ENCODE measurements at places on chromosomes 2 and 18.

GRCh38 chr2:101478181-101479001 lies 3.5 kb upstream of the RFX8 start:
- no peak for DNase-seq

DNA sequence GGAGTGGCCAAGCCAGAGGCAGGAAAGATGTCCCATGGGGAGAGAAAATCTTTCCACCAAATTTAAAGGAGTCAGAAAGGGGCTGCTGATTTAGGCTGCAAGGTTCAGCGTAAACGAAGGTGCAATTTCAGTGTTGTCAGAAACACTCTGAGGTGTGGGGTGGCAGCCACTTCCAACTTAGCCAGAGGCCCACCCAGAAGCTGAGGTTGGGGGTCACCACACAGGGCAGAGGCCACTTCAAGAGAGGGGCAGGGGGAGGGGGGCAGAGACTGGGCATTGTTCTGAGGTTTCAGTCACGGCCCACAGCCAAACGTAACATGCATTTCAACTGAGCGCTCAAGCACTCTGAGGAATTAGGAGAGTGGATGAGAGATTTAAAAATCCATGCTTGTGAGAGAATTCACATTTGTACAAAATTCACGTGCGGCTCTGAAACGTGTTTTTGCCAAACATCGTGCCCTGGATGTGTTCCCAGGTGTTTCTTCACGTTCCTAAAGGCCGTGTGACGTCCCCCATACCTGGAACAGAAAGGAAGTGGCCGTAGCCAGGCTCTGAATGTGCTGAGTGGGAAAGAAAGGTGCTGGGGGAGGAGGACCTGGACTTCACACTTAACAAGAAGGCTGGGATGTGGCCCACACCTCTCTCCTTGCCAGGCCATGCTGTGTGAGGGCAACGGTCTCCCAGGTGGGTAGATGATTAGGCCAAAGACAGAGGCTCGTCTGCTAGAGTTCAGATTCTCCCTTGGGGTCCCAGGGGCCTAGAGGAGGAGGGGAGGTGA lies 19.5 kb upstream of the BOK start:
- no peak for DNase-seq

GRCh38 chr2:153394686-153395085 lies 83.9 kb downstream of the RPRM start:
- no peak for DNase-seq

- no peak for DNase-seq
Observed at GRCh38 chr18:50590593-50590992, 30.7 kb downstream of the MAPK4 start.

GRCh38 chr2:30620102-30620501 lies 173.1 kb downstream of the LCLAT1 start:
- DNase-seq, result no peak

DNA sequence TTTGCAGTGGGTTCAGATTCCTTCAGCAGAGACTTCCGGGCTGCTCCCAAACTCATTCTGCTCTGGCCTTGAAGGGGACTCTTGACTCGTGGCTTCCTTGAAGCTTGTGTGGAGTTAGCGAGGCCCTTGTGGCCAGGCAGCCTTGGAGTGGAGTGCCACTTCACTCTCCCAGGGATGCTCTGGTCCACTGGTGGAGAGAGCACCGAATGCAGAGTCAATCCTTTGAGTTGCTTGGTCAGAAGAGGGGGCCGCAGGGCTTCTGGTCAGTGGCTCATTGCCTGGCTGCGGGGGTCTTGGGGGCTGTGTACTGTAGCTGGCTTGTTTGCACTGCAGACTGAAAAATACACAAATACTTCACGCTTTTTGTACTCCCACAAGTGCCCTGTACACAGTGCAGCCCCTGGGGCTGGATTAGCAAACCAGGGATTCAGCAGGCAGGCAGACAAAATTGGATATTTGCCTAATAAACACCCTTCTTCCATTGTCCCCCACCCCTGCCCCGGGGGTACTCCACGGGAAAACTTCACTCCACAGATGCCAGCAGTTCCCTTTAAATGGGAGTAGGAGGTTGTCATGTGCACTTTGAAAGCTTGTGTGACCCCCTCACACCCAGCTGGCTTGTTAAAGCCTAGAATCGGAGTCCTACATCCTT lies 3.2 kb downstream of the GLI2 start:
- DNase-seq, result no peak

DNA sequence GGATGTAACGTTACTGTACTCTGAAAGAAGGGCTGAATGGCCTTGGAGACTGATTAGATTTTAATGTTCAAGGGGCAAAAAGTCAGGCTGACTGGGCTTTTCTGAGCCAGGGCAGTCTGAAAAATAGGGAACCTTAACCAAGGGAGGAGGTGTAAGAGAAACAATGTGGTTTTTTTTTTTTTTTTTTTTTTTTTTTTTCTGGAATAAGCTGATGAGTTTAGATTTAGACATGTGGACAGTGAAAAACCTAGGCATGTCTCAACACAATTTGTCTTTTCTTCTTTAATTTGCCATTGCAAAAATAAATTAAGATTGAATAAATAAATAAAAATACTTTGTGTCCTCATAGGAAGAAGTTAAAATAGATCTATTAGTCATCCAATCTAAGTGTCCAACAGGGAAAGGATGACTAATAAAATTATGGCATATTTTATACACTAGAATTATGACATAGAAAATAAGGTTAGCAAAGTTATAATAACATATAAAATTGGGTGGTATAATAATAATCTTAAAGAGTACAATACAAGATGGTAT lies 237.6 kb upstream of the TRIB2 start:
- no peak for DNase-seq

DNA sequence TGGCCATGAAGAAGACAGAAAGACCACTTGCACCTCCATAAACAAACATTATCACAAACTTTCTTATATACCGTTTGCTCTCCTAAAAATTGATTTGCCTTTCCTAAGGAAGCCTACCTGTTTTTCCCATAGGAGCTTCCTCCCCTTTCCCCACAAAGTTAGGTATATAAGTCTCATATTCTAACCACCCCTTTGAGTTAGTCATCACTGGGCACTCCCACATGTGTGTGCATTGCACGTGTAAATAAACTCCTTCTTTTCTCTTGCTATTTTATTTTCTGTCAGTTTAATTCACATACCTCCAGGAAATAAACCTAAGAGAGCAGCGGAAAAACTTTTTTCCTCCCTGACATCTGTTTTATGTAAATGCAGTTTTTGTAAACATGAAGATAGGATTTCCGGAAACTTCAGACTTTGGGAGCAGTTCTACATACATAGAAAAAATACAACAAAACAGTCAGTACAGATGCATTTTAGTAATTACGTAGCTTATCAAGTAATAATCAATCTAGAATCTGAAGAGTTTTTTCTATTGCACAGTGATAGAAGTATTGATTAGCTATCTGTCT lies 46.6 kb downstream of the PLCL1 start:
- DNase-seq, result no peak

- no peak for DNase-seq
Observed at GRCh38 chr18:23494992-23495391, 8.3 kb upstream of the RMC1 start.

- no peak for DNase-seq
Observed at GRCh38 chr2:141943918-141944317, 186.9 kb downstream of the LRP1B start.

GRCh38 chr2:132726155-132726554 lies 56.1 kb upstream of the LYPD1 start:
- no peak for DNase-seq

GRCh38 chr2:84904151-84904550 lies 1.3 kb upstream of the TMSB10 start:
- DNase-seq, result no peak
